ENCODE measurements at places on chromosomes 4 and X. TPM values are rescaled to one million over a fixed set of nuclear protein-coding genes. Genes with fewer than 3 reads are reported as not detected.
A peak's percentile ranks its signal among the peaks of the same experiment; 100 is the strongest.

- DNase-seq: no peak
These were observed 48.8 kb upstream of the FAM9A start for GRCh38 chrX:8849945-8850344.

GRCh38 chrX:39815631-39816030, 282.1 kb downstream of the BCOR start:
- DNase-seq: no peak

DNA sequence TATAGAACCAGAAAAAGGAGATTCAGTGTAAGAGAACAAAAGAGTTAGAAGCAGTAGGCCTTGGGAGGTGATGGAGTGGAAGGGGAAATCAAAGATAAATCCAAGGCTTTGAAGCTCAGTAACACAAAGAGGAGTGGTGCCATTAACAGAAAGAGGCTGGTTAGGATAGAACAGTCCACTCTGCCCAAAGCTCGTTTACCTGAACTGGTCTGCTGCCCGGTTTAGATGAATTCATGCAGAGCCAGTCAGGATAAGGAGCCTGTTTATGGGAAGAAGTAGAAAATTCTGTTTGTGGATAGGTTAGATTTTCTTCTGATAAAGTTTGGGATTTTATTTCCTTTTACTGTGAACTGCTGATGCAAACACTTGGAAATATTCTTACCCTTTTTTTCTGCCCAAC, 80.6 kb downstream of the HMGB2 start:
- DNase-seq: no peak

GRCh38 chrX:107659286-107659685, 31.0 kb downstream of the PRPS1 start:
- DNase-seq: no peak

- DNase-seq: no peak
These were observed 57.4 kb downstream of the VEGFC start for GRCh38 chr4:176735300-176735699.

- peak; percentile 3 for DNase-seq
These were observed 56.0 kb downstream of the PDLIM5 start for GRCh38 chr4:94507708-94508107.

- no peak for DNase-seq
These were observed 137.8 kb downstream of the SCFD2 start for GRCh38 chr4:53228036-53228435.

DNA sequence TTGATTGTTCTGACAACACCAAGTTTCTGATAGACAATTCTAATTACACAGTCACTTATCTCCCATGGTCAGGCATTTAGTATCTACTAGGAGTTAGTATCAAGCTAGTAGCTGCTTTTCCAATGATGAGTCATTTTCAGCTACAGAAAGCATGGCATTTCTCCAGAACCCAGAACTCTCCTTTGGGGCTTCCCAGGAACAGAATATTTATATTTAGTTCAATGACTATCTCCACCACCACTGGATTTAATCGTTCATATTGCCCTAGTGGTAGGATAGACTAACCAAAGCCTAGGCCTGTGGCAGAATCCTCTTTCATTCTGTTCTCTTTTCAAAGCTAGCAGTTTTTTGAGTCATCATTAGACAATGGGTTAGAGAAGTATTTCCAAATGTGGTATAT, 569.4 kb downstream of the GABRG1 start:
- no peak for DNase-seq

DNA sequence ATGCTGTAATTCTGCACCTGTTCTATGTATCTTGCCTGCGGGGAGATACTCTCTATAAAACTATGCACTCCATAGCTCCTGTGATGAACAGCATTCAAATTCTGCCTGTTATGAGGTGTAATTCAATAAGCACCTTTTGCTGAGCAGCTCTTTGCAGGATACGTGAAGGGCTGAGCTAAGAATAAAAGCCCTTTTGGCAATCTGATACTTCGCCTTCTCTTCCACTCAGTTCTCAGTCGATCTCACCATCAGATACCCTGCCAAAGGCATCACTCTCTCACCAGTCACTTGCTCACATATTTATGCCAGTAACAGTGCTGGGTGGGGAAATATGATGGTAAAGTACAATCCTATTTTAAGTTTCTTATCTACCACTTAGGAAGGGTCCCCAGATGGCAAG, 67.2 kb downstream of the RPS3A start:
- DNase-seq: no peak

- no peak for DNase-seq
These were observed 125.0 kb downstream of the ARHGAP6 start for GRCh38 chrX:11540532-11541377.

DNA sequence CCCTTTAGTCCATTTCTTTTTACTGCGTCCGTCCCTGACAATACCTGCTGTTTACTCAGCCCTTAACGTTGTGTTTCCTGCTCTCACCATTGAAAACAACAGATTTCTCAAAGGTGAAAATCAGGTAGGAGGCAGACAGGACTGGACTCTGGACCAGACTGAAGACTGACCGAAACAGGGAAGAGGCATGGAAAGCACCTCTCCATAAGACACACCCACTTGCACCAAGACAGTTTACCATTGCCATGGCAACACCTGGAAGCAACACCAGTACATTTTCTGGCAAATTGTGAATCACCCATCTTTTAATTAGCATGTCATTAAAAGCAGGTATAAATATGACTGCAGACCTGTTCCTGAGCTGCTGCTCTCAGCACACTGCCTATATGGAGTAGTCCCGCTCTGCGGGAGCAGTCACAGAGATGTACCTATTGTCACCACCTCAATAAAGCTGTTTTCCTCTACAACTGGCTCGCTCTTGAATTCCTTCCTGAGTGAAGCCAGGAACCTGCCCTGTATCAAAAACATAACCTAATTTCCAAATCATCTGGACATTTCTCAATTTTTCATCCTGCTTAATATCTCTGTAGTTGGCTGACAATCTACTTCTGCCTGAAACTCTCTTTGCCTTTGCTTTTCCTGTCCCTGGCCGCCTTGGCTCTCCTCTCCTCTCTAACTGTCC, 117.0 kb downstream of the RNF150 start:
- no peak for DNase-seq

GRCh38 chrX:49915361-49916222, 6.8 kb upstream of the CLCN5 start:
- DNase-seq: peak; percentile 52

DNA sequence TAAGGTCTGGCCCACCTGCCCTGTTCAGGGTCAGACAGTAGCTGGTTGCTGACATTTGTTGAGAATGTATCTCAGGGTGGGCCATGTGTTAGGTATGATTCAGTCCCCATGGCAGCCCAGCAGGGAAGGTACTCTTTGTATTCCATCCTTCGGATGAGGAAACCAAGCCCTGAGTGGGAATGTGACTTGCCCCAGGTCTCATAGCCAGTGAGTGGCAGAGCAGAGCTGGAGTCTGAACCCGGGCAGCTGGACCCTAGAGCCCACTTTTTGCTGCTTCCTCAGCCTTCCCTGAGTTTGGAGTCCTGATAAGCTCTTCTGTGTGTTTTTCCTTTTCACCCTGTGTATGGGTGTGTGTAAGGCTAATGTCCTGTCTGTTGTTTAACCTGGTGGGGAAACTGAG, 21.6 kb upstream of the UBA1 start:
- DNase-seq: no peak

DNA sequence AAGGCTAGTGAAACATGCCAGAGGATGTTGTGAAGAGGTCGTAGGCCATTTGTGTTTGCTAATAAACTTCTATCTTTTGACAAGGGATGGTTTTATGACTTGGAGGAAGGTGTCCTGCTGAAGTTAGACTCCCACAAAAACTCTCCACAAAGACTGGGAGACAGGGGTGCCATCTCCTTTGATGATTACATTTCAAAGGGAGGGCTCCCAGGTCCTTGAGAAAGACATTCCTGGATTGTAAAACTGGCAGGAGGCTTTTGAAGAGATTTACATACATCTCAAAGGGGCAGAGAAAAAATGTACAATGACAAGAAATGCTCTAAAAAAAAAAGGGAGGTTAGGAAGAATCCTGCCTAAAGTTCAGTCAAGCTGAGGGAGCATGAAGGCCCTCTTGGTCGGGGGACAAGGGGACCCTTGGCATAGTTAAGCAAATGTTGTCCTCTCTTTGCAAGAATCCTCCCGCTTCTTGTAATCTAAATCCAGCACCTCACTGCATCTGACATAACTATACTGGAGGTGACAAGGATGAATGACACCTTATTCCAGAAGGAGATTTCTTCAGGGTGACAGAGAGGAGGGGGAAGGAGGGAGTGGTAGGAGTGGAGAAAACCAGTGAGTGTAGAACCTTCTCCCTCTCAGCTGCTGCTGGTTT, 41.1 kb upstream of the MGST2 start:
- DNase-seq: no peak

- no peak for DNase-seq
These were observed 504.5 kb upstream of the FRG1 start for GRCh38 chr4:189436207-189436606.

GRCh38 chr4:119693126-119693525, 64.5 kb upstream of the PDE5A start:
- no peak for DNase-seq

DNA sequence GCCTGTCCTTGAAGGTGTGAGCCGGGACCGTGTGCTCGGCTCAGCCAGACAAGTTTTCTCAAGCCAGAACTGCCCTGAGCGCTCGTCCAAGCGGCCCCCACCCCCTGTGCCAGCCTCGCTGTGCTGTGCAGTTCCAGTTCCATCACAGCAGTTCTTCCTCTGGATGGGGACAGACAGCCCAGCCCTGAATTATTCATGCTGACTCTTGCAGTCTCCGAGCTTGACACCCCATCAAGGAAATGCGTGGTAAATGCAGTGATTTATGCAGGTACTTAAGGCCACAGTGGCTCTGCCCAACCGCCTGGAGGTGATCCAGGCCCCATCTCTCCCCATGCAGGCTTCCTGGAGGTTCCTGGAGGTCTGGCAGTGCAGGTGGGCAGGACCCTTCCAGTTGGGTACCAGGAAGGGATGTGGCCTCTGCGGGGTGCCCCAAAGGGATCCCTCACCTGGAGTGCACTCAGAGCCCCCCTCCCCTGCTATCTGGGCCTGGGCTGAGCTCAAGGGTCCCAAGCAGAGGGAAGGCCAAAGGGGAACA, 44.8 kb upstream of the HMX1 start:
- DNase-seq: no peak

DNA sequence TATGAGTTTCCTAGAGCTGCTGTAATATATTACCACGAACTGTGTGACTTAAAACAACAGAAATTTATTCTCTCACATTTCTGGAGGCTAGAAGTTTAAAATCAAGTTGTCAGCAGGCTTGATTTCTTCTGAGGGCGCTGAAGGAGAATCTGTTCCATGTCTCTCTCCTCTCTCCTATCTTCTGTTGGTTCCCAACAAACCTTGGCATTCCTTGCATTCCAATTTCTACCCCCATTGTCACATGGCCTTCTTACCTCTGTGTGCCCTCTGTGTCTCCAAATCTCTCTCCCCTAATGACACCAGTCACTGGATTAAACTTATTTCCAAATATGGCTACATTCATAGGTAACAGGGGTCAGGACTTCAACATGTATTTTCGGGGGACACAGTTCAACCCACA, 672.7 kb downstream of the RPA4 start:
- DNase-seq: no peak

GRCh38 chr4:170198747-170199146, 109.0 kb upstream of the AADAT start:
- no peak for DNase-seq

DNA sequence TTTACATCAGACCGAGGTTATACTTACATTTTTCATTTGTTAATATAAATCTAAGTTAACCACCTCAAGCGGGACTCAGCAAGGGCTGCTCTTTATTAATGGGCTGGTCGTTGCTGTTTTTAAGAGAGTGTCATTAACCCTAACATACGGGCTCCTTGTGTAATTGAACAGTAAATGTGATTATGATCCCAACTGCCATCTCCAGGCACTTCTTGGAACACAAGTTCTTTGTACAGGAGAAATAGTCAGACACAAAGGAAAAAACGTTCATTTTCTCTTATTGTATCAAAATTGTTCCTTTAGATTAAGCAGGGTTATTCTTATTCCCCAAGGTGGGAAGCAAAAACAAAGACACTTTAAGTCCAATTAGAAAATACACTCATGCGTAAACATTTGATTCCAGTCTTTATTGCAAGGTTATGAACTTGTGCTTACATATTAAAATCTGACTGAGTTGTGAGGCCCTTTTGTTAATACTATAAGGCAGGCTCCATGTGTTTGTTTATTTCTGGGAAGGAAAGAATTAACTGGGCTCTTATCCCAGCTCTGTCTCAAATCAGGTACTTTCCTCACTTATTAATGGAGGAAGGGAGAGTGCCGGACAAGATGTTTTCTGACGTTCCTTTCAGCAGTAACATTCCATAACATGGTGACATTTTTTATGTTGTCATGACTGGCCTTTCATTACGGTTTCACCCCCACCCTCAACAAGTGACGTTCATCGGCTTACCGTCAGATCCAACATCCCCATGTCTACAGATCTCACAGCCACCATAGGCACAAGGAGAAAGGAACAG, 95.9 kb downstream of the RASL11B start:
- DNase-seq: no peak

- no peak for DNase-seq
These were observed 529.4 kb upstream of the ATOH1 start for GRCh38 chr4:93299118-93299517.

DNA sequence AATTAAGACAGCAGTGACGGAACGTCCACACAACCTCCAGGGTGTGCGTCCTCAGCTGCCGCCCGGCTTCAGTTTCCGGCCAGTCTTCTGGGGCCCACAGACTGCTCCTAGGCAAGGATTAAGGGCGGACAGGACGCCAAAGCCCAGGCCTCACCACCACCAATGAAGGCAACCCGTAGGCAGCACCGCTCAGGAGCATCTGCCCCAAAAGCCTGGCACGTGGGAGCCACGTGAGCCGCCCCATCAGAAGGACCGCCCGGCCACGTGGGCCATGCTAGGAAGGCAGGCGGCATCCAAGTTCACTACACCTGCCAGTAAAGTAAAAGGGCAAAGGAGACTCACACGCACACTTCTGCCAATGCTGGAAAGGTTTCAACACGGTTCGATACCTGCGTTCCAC, 14.3 kb downstream of the FAM53A start:
- no peak for DNase-seq

Gene TNMD
- not detected for total RNA-seq

Gene CFAP99
- total RNA-seq: 0.32 TPM

Gene UGT2A1
- total RNA-seq: not detected

Gene INTS6L
- 5.7 TPM for total RNA-seq

Gene GC
- total RNA-seq: 2.5 TPM

Gene CHRNA9
- total RNA-seq: not detected

Gene MED28
- total RNA-seq: 33.3 TPM

Gene NSUN7
- 7.7 TPM for total RNA-seq

Gene UGT8
- total RNA-seq: 23.1 TPM

Gene BTC
- 8.1 TPM for total RNA-seq

Gene RBMXL3
- not detected for total RNA-seq

Gene GSX2
- total RNA-seq: not detected

Gene GASK1B
- total RNA-seq: 1.4 TPM

Gene RIBC1
- total RNA-seq: 1.2 TPM

Gene GPR78
- total RNA-seq: 0.20 TPM

Gene NLRP2B
- not detected for total RNA-seq

All from Calu3 (cell line).